Lower leg skin (tissue), 4 donors: ENCODE measurements at places on chromosomes 12 and 14. TPM values are rescaled to one million over a fixed set of nuclear protein-coding genes. Genes with fewer than 3 reads are reported as not detected.

DNA sequence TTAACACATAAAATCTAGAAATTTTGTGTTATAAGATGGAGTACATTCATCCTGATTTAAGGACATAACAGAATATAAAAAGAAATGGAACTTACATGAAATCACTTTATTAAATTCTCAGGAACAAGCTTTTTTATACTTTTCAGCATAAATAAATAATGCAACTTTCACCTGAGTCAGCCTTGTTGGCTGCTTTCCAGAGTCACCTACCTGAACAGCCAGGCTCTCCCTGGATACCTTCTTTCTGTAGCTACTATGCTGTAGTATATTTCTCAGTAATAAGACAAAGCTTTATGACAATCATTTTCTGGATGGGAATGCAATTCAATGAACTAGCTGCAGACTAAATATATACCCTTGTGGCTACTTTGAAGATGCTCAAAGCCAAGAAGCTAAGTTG is 111.9 kb downstream of the NTS start:
- no peak for DNase-seq

GRCh38 chr14:99611646-99612045 is 7.6 kb upstream of the CCDC85C start:
- DNase-seq: no peak

- DNase-seq: no peak
These were observed 28.0 kb upstream of the METAP2 start for GRCh38 chr12:95445884-95446505.

GRCh38 chr14:69460093-69460701 is 24.3 kb upstream of the PLEKHD1 start:
- peak; percentile 69 for DNase-seq

DNA sequence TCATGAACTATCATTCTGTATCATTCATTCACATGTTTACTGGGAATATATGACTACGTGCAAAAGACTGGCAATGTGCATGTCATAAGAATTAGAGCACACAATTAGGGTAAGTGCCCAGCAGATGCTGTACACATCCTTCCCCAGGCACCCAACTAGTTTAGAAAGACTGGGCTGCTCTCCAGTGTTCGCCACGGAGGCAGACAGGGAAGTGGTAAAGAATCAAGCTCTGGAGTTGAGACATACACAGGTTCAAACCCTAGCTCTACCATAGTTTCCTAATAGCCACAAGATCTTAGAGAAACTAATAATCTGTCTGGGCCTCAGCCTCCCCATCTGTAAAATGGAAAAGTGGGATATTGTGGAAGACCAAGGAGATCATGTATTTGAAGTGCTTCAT is 6.8 kb downstream of the TMCC3 start:
- DNase-seq: no peak

GRCh38 chr12:6031001-6031400 is 85.9 kb upstream of the ANO2 start:
- no peak for DNase-seq

Gene RPAP3
- 13.0 TPM for total RNA-seq

Gene MYF6
- not detected for total RNA-seq

- no peak for DNase-seq
These were observed 50.7 kb upstream of the PTPRR start for GRCh38 chr12:70971001-70971794.

DNA sequence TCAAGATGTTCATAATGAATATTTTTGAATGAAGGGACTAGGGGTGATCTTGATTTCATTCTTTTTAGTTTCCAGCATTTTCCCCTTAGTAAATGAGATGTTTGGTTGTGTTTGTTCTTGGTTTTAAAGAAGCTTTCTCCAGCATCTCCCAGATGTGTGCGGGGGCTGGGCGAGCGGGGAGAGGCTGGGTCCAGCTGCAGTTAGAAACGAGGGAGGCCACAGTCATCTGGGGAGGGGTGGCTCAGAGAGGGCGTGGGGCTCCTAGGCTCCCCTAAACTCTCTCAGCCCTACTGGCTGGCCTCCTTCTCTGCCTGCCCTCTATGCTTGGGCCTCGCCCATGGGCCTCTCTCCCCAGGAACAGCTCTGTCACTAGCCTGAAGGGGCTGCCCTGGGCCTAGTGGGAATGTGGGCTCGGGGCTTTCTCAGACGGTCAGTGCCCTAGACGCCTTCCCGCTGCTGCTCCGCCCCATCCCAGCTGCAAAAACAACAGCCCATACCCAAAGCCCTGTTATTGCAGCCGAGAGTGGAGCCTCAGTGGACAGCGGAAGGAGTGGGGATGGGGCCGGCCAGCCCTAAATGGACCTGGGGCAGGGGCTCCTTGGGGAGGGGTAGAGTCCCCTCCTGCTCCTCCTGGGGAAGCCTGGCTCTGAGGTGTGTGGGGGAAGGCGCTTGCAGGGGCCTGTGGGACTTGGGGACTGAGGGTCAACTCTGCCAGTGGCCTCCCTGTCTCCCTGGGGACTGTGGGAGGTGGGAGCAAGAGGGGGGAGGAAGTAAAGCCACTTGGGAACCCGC is 18.3 kb upstream of the EIF2B2 start:
- DNase-seq: peak; percentile 81

DNA sequence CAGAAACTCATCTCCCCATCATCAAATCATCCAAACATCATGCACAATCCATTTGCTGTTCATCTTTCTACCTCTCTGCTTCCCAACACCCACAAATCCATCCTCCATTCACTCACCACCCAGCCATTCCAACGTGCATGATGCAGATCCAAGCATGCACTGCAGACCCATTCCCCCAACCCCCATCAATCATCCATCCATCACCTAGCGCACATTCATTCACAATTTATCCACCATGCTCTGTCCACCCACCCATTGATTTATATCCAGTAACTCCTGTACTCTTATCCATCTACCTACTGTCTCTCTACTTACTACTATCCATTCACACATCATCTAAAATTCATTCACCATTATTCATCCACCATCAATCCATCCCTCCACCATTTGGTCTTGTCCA is 4.0 kb upstream of the AMN start:
- DNase-seq: no peak

- no peak for DNase-seq
These were observed 201.9 kb downstream of the FOXN3 start for GRCh38 chr14:89215114-89215513.

DNA sequence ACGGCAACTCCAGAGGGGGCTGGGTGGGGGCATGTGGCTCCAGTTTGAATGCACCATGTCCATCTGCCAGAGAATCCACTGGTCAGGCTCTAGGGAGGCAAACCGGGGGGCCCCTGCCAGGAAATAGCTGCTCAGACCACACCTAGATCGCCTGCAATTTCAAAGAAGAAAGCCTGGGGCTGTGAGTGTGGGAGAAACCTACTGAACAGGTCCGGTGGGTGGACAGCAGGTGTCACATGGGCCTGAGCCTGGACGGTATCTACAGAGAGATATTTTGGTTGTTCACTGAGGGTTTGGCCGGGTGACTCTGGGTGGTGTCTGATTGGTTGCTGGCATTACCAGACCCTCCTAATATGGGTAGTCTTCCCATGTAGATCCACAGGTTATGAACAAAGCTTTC is 32.0 kb downstream of the DAO start:
- no peak for DNase-seq

DNA sequence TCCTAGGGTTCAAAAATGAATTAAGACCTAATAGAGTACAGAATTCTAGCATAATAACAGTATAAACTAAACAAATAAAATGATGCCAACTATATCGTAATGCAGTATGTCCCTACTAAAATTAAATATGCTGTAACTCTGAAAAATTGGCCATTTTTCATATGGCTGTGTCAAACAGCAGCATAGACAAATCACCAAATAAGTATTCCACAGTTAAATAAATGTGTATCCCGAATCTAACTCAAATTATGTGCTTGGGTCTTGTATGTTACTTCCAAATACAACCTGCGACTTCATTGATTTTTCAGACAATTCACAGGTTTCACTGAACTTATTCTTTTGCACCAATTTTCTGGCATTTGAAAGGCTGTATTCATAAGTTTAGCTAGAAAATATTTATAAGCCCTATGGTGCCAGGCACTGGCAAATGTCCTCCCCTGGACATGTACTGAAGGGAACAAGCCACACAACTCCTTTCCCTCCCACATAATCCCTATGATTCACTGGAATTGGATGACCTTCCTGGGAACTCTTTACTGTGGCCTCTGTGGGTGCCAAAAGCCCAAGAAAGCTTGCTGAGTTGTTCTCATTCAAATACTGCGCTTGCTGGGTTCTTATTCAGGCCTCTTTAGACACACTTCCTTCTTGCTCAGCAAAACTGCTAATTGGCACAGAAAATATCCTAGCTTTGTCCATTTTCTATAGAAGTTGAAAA is 108.8 kb downstream of the KITLG start:
- DNase-seq: no peak

Gene L3HYPDH
- total RNA-seq: 19.3 TPM
